HCEC 1CT (cell line): ENCODE measurements at places on chromosomes 6 and 20.

- DNase-seq = no peak
Measured at GRCh38 chr6:20061952-20062351, 150.3 kb downstream of the MBOAT1 start.

- DNase-seq = no peak
Measured at GRCh38 chr6:63998991-63999390, 363.4 kb downstream of the PHF3 start.

DNA sequence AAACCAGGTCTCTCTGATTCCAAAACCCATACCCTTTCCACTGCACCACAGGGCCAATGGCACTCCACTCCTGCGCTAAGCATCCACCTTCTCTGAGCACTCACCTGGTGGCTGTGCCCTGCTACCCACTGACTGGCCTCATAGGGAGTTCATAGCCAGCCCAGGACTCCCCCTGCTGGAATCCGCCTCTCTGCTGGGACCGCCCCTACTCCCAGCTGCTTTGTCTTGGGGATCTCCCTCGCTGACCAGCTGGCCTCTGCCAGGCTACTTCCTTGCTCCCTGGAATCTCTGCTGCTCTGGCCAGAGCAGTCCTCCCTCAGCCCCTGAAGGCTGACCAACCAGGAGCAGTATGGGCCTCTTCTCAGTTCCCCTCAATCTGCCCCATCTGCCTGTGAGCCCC, 129.7 kb downstream of the FAXC start:
- DNase-seq = no peak

- DNase-seq = peak; percentile 3
Measured at GRCh38 chr6:130708338-130708737, 118.9 kb upstream of the SMLR1 start.

DNA sequence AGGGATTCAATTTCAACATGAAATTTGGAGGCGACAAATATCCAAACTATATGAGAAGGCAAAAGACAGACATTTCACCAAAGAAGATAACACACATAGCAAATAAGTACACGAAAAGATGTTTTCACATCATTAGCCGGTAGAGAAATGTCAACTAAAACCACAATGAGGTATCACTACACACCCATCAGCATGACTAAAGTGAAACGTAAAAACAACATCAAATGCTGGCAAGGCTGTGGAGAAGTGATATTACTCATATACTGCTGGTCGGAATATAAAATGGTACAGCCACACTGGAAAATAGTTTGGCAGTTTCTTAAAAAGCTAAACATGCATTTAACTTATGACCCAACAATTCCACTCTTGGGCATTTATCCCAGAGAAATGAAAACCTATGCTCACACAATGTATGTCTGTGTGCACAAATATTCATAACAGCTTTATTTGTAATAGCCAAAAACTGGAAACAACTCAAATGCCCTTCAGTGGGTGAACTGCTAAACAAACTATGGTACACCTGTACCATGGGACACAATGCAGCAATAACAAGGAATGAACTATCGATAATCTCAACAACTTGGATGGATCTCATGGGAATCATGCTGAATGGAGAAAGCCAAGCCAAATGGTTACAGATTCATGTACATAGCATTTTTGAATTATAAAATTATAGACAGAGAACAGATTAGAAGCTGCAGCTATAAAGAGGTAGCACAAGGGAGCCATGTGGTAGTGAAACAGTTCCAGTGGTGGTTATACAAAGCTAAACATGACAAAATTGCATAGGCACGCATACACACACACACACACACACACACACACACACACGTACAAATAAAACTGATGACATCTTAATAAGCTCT, 8.6 kb downstream of the ADAT2 start:
- DNase-seq = peak; percentile 56

DNA sequence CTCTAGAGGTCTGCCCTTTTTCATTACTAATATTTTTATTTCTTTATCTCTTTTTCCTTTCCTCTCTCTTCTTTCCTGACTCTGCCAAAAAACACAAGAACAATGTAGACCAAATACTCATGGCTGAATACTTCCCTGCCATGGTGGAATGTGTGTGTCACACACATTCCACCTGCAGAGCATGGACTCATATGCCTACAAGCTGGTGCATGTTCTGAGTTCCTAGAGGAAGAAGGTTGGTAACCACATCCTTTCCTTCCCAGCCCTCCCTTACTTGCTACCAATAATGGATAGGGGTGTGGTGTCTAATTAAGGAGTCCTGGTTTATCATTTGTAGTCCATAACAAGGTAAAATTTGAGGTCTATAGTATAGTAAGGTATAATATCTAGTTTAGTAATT, 15.2 kb upstream of the CST9L start:
- DNase-seq = no peak

DNA sequence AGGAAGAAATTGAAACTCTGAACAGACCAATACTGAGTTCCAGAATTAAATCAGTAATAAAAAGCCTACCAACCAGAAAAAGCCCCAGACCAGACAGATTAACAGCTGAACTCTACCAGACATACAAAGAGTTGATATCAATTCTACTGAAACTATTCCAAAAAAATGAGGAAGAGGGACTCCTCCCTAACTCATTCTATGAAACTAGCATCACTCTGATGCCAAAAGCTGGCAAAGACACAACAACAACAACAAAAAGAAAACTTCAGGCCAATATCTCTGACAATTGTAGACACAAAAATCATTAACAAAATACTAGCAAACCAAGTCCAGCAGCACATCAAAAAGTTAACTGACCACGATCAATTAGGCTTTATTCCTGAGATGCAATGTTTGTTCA, 246.0 kb upstream of the RUNX2 start:
- DNase-seq = no peak
